ENCODE measurements at places on chromosomes 6 and 20.

- peak; percentile 54 for DNase-seq
Measured at GRCh38 chr20:44961870-44962267, 1.7 kb upstream of the TOMM34 start.

DNA sequence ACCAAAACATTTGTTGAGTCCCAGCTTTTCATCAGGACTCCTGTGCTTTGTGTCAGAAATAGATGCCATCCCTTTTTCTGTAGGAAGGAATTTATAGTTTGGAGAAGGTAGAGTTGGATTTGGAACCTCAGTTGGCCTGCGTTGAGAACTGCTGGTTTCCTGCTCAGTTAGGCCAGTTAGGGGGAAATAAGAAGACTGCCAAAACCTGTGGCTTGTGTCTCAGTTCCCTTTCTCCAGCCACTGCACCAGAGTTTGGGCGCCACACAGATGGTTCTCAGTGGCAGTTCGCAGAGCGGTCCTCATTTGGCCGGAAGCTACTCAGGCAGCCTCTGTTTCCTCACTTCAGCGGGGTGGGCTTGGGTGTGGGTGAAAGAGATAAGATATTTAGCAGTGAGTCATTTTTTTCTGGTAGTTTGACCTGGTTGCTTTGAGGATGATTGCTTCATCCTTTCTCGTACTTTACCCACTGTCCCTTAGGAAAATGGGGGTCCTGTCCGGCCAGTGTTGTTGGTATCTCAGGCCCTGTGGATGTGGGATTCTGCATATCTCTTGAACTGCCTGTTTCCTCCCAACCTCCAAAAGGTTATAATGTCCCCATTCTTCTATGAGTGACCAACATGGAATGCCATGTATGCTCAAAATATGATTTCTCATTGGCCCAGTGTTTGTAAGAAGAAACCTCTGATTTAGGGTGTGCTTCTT, 53.7 kb downstream of the JARID2 start:
- no peak for DNase-seq

DNA sequence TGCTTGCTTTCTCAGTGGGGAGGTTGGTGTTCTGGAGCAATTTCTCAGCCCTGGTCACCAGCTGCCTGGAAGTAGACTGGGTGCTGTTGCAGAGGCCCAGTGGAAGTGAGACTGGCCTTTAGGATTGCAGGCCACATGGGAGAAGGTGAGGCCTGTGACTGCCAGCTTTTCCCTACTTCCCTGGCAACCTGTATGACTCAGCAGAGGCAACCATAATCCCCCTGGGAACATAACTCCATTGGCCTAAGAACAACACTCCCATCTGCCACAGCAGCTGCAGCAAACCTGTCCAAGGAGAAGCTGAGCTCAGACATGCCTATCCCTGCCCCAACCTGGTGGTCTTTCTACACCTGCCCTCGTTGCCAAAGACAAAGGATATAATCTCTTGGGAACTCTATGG, 473.5 kb upstream of the SPTLC3 start:
- peak; percentile 42 for DNase-seq

GRCh38 chr6:125432963-125433362, 131.2 kb upstream of the HDDC2 start:
- DNase-seq = no peak

DNA sequence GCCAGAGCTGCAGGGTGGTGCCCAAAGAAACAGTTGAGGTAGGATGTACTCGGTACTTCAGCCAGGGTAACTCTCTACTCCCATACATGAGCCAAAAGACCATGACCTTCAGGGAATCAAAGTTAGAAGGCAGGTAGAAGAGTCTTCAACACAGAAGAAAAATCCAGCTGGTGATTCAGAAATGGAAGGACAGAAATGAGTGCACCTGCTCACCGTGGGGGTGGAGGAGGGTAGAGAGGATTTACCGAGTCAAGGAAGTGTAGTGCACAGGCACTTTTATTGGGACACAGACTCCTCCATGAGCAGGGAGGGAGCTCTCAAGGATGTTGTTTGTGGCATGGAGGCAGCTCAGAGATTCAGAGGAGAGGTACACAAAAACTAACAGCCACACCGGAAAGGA, 330.3 kb upstream of the PRDM1 start:
- DNase-seq = no peak

GRCh38 chr6:37441651-37442050, 8.6 kb downstream of the CMTR1 start:
- no peak for DNase-seq

GRCh38 chr6:156752666-156753301, 24.4 kb upstream of the ARID1B start:
- DNase-seq = no peak

DNA sequence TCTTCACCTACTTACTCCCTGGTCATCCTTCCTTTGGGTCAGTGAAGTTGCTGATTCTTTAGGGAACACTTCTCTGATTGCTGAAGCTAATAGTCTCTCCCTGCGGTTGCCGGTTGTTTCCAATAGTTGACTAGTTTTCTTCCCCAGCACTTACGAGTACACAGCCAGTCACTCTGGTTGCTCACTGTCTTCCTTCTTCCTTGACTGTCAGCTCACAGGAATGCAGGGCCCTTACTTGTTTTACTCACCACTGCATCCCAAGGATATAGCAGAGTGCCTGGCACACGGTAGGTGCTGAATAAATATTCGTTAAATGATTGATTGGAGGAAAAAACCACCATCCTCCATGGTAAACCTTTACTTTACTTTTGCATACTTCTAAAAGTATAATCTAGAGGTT, 345.0 kb downstream of the QKI start:
- peak; percentile 71 for DNase-seq

- DNase-seq = peak; percentile 93
Measured at GRCh38 chr6:2434116-2434515, 188.7 kb upstream of the GMDS start.

GRCh38 chr20:19809505-19809904, 51.4 kb downstream of the RIN2 start:
- DNase-seq = no peak

- no peak for DNase-seq
Measured at GRCh38 chr6:11785774-11786579, 7.4 kb upstream of the ADTRP start.

DNA sequence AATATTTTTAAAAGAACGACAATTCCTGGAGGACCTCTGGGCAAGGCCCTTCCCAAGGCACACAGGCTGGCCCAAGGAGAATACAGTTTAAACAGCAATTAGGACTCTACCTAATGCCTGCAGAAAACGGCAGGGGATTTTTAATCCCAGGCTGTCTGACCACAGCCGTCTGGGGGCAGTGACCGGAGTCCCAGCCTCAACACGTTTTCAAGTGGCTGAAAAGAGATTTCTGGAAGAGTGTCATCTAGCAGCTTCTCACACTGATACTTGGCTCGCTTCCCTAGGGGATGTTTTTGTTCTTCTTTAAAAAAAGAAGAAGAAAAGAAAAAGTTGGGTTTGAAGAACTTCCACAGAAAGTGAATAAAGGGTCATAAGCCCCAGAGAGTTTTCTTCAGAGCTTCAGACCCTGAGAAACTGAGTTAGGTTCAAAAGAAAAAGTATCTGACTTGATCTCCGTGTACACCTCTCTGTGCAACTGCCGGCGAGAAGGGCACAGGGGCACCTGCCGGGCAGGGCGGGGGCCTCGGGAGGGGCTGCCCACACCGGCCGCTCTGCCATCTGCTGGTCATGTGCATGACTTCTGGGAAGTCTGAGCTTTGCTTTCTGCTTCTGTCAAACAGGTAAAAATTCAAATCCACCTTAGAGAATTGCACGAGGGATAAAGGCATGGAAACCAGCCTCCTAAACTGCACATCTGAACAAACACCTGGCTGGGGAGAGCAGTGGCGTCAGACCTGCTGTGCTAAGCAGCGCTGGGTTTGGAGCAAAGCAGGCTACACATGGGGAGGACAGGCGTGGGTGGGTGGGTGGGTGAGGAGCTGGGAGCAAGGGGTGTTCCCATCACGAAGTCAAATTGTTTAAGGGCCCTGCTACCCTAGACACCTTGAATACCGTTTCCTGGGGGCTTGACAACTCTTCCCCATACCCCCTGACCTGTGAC, 33.0 kb downstream of the RRBP1 start:
- no peak for DNase-seq

GRCh38 chr6:116389357-116389756, 18.6 kb downstream of the DSE start:
- no peak for DNase-seq

DNA sequence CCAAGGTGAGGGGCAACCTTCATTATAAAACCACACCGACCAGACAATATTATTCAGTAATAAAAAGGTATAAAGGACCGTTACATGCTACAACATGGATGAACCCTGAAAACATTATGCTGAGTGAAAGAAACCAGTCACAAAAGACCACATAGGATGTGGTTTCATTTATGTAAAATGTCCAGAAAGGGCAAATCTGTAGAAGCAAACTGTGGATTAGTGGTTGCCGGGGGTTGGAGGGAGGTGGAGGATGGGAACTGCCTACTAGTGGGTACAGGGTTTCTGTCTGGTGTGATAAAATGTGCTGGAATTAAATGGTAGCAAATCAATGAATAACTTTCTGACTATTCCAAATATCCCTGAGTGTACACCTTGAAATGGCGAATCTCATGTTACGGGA, 10.2 kb upstream of the PRND start:
- DNase-seq = no peak

GRCh38 chr20:17969884-17970409, 1.1 kb downstream of the MGME1 start:
- DNase-seq = no peak

DNA sequence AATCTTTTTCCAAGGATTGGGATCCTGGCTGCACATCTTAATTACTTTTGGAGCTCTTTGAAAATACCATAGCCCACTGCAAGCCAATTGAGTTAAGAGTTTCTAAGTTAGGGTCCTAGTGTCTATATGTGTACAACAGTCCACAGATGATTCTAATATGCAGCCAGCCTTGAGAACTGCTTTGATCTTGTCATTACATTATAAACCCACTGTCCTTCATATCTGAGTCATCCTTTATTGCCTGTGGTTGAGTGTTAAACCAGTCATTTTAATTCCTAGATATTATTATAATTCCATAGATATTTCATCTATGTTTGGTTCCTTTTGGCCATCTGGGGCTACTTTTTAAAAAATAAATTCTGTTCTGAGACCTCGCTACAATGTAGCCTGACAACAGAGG, 24.1 kb downstream of the MCM8 start:
- DNase-seq = peak; percentile 29

- DNase-seq = no peak
Measured at GRCh38 chr20:845226-845868, 11.8 kb downstream of the FAM110A start.

- no peak for DNase-seq
Measured at GRCh38 chr20:61881861-61882260, 183.8 kb downstream of the TAF4 start.

DNA sequence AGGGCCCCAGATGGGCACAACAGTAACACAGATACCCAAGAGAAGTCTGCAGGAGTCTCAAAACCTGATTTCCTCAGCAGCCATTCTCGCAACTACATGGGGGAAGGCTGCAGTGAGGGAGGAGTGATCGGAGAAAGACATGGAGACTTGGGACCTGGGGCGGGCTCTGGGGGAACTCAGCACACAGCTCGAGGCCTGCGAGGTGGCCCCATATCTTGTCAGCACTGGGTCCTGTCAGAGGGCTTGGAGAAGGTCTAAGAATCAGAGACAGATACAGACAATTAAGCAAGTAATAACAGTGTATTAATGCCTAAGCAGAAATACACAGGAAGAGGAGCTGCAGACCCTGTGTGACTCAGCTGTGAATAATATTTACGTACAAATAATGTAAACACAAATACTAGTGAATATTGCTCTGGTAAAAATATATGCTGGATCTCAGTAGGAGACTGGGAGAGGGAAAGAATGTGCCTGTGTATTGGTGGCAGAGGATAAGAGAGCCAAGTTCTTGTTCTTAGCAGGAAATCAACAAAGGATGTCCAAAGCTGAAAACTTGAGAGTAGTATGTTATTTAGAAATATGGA, 336.2 kb downstream of the ZFAND3 start:
- DNase-seq = peak; percentile 65

- DNase-seq = no peak
Measured at GRCh38 chr20:17558941-17559304, 11.0 kb upstream of the DSTN start.

GRCh38 chr20:53738039-53738944, 144.7 kb upstream of the ZNF217 start:
- DNase-seq = peak; percentile 96

GRCh38 chr6:37960139-37960935, 140.8 kb downstream of the ZFAND3 start:
- DNase-seq = no peak

DNA sequence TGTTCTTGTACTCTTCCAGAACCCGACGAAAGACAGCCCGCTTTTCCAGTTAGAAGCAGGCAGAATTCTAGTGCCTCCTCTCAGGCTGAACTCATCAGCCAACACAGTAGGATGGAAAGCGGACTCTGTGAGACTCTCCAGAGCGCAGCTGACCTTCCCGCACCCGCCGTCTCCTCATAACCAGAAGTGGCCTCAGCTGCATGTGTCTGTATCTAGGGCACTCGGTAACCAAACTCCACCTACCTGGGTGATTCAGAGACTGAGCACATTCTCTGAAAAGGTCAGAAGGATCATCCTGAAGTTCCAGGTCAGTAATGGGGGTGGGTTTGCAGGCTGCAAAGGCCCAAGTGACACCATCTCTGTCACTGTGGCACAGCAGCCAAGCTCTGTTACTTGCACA, 66.7 kb upstream of the NFATC2 start:
- no peak for DNase-seq

GRCh38 chr6:35742842-35743241, 6.0 kb downstream of the ARMC12 start:
- no peak for DNase-seq

GRCh38 chr20:42214074-42214473, 595.9 kb upstream of the CHD6 start:
- DNase-seq = no peak

DNA sequence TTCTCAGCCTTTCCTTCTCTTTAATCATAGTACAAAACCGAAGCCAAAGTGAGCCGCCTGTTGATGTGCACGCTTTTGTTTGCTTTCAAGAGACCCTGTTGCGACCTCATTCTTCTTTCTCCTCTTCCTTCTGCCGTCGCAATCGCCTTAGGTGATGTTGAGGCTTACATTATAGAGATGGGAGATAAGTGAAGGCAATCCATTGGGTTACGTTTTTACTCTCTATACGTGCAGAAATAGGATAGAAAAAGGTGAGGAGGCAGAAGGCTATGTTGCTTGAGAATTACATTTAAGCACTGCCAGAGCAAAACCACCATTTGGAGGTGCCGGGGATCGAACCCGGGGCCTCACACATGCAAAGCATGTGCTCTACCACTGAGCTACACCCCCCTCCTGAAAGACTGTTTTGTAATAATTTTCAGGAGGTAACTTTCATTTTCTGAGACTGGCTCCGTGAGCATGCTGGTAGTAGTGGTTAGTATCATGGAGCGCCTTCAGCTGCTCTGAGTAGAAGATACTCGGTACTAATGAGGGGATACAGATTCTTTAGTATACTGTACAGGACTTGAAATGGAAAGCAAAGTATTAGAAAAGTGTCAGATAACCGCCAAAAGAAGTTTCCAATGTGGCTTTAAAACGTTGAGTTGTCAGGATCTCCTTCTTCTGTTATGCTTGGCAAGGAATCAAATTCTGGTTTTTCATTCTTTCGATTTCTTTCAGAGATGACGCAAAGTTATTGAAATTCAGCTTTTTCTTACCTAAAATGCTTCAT, 165.6 kb downstream of the TRIM27 start:
- DNase-seq = peak; percentile 60

GRCh38 chr20:39358052-39358451, 395.9 kb downstream of the DHX35 start:
- no peak for DNase-seq

All from bronchial epithelial cell (primary cell).